NCI-H460 (cell line): ENCODE measurements at places on chromosomes 1 and 21.

GRCh38 chr1:27152829-27153548, 1.9 kb downstream of the SLC9A1 start:
- DNase-seq: no peak

GRCh38 chr1:205267306-205267902, 39.7 kb downstream of the TMCC2 start:
- DNase-seq: no peak

DNA sequence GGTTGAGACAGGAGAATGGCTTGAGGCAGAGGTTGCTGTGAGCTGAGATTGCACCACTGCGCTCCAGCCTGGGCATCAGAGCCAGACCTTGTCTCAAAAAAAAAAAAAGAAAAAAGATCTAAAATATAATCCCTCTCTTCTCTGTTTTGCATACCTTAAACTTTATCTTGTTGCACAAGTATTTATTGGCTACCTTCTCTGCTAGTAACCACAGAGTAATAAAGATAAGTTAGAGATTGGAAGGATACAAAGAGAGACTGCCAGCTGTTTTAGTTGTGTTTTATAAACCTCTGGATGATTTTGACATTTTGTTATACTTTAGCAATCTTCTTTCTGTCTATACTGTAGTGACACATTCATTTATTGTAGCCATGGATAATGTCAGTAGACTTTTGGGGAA, 27.7 kb downstream of the AGO3 start:
- no peak for DNase-seq

GRCh38 chr1:212077028-212077427, 41.5 kb downstream of the DTL start:
- no peak for DNase-seq

DNA sequence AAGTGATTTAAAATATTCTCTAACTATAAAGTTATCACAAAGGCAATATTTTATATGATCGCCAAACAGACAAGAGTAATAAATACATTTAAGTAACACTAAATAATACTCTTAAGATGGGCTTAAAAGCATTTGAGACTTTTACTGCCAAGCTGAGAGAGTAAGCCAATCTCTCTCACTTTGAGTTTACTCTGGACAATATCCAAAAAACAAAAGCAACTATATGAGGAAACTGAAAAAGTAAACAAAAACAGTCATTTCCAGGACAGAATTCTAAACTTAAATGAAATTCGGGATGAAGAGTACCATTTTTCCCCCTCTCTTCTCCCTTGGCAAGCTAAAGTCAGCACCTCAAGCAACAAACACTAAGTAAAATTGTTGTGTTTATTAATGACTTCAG, 173.2 kb downstream of the COP1 start:
- DNase-seq: no peak

DNA sequence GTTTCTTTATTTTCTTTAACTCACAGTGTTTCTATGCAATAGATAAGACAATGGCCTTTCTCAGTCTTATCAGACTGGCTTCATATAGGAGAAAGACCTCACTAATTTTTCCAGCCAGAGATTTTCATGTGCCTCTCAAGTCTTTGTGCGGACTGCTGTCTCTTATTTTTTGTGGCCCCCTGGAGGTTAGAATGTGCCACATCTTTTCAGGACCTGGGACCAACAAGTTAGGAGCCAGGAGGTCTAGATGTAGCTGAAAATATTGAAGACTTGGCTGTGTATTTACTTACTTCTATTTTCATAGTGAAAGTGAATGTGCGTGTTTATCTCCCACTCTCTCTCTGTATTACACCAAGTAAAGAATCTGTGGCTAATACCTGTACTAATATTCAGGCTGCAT, 42.1 kb upstream of the CFHR3 start:
- DNase-seq: no peak

DNA sequence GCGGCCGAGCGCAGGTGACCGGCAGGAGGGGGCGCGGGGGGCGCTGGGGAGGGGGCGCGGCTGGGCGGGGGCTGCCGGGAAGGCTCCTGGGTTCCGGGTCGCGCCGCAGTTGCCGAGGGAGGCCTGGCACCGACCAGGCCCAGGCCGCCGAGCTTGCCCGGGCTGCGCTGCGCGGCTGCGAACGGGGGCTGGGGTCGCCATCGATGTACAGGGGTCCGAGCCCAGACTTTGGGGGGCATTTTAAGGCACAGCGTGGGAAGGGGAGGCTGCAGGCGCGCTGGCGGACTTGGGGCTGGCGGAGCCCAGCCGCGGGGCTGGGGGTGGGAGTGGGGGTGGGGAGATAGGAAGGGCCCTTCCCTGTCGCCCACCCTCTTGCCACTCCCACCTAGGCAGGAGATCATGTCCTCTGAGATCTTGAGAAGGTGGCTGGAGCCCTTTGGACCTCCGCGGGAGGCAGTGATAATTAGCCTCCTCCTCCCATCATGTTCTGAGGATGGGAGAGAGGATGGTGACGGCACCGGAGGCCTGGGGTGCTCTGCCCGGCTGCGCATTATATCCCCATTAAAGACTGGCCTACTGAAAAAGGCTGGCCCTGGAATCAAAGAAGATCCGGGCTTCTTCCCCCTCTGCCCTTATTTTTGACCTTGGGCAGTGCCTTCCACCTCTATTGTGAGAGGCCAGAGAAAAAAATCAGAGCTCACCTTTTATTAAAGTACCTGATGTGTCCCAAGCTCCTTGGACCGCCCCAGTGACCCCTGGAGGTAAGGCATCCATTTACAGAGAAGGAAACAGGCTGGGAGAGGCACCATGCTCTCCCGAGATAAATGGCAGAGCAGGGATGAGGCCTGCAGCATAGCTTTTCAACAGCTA, 497 bp downstream of the FBXO44 start:
- no peak for DNase-seq
